CD4-positive, alpha-beta T cell treated with Interleukin-6 at 100 ng/mL for 8 hours (primary cell): ENCODE measurements at places on chromosomes 13 and 19.

- peak; percentile 43 for DNase-seq
These were observed 2.5 kb downstream of the ICAM5 start for GRCh38 chr19:10292206-10292788.

DNA sequence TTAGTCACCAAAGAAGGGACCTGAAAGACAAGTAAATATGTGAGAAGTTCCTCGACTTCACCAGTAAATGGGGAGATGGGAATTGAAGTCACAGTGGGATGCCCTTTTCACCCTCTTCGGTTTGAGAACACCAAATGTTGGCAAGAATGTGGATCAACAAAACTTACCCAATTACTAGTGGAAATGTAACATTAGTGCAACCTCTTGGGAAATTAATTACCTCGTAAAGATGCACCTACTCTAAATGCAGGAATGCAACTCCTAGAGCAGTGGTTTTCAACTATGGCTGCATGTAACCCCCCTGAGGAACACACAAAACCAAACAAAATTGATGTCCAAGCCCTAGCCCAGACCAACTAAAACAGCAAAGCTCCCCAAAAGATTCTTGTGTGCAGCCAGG is 78.1 kb downstream of the LNX2 start:
- no peak for DNase-seq

GRCh38 chr19:49687566-49688316 is 1.7 kb upstream of the ADM5 start:
- no peak for DNase-seq

- no peak for DNase-seq
These were observed 692 bp downstream of the CYP4F2 start for GRCh38 chr19:15897026-15897737.

DNA sequence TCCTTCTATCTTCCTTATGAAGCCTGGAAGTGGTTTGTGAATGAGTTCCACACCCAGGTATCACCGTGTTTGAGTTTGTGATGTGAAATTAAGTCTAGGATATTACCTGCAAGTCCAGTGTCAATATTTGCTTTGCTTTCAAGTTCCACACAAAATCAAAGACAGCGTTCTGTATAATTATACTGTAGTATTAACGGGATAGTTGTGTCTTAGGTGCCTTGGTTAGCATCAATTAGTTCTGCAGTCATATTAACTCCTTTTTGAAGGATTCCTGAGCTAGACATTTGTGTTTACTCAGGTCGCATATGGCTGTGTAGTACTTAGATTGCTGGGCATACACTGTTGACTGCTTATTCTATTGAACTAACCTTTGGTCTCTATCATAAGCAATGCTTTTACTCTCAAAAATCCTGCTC is 54.4 kb downstream of the ERCC5 start:
- DNase-seq: no peak

DNA sequence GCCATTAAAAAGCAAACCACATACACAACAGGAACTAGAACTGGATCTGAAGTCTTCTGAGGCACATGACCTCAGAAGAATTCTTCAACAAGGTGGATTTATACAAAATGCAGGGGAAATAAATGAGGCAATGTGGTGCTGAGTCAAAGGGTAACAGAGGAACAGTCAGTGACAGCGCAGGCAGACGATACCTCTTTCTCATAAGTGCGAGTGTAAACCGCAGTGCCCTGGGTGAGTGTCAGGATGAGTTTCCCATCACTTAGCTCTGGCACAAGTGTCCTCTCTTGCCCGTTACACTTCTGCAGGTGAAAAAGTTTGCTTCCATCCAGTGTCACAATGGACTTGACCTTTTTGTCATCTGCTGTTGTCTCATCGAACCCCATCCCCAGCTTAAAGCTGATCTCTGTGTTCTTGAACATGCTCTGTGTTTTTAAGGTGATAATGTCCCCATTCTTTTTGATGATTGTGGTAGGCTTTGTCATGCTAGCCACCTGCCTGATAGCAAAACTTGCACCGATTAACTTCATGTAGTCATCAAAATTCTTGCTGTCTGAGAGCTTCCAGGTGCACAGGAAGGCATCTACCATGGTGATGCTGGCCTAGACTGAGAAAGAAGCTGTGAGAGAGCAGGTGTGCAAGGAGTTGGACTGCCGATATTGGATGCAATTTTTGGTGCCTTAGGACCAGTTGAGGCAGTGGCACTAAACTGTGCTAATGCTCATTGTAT is 97.3 kb downstream of the AKAP11 start:
- DNase-seq: no peak

GRCh38 chr13:112994781-112995355 is 25.9 kb downstream of the MCF2L start:
- no peak for DNase-seq

DNA sequence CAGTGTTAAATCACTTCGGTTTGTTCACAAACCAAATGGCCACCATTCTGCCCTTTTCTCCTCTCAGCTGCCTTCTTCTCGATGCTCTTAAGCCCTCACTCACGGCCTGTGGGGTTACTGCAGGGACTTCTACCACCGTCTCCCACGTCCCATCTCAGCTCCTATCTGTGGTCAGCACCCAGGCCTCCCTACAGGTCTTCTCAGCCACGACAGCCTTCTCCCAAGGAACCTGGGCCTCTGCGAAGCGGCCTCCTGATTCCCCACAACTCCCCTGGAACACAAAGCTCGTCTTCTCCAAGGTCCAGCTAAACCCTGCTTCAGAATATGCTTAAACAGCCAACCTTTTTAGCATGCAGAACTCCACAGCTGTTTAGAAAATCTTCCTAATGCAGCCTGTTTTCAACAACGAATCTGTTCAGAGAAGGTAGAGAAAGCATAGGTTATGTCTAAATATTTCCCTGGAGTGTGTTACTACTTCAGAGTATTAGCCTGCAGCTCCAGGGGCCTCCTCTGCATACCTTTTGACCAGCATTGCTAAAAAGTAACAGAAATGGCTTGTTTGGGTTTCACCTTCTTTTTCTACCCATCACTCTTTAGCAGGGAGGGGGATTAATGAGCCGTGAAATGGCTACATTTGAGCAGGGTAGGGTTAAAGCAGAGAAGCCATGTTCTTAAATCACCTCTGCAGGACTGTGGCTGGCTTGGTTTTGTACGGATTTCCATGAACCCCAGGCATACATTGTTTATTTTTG is 104.0 kb downstream of the COL4A2 start:
- no peak for DNase-seq
